ENCODE measurements at places on chromosomes 12 and 14.

DNA sequence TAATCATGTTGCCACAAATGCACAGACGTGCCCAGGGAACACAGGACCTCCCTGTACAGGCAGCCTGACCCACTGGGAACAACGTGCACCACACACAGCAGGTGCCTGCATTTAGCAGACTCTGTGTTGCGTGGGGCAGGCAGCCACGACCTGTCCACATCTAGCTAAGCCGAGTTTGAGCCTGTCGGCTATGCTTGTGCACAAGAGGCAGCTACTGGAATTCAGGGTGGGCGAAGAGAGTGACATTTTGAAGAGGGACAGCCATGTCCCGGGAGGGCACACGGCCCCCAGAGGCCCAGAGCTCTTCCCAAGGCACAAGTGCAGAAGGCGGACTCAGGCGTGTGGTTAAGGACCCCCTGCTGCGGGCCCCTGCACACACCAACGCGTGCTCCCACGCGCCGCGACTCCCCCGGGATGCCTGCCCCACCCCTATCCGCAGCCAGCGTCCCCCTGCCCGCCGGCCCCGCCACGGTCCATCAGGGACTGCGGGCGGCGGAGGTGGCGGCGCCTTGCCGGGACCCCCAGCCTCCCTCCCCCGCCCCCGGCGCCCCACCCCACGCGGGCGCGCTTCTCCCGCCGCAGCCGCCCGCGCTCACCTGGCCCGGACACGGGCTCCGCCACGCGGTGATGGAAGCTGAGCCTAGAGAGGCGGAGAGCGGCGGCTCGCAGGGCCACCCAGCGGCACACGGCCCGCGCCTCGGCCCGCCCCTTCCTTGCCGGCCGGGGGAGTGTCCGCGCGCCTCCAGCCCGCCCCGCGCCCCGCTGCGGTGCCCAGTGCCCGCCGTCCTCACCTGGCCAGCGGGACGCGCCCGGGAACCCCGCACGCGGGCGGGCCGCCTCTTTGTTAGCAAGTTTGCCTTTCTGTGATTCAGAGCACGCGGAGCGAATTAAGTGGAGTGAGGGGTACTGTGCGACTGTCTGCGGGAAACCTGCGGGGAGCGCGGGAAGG is 125.3 kb upstream of the PRMT8 start:
- DNase-seq = no peak

DNA sequence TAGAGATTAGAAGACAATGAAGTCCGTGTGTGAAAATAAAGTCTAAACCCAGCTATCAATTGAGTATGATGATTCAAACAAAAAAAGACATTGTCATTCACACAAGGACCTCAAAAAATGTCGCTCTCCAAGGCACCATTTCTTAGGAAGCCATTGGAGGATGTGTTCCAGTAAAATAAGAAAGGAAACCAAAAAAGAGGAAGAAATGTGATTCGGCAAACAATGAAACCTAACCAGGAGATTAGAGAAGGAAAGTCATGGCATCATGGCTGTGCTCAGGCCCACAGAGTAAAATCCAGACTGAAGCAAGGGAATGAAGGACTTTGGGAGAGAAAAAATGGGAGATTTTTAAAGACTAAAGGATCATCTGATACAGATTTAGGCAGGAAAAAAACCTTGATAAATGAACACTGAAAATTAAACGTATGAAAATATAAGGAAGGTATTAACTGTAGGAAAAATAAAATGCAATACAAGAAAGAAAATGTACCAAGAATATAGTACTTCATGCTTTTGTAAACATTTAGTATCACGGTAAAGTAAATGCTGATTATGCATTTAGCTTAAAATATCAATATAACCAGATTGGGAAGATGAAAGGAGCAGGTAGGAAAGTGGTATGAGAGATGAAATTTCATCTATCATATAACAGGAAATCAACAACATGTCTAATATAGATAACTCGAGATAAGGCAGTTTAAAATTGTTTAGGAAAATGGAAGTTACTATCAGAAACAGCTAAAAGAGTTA is 38.2 kb upstream of the MTHFD1 start:
- no peak for DNase-seq

DNA sequence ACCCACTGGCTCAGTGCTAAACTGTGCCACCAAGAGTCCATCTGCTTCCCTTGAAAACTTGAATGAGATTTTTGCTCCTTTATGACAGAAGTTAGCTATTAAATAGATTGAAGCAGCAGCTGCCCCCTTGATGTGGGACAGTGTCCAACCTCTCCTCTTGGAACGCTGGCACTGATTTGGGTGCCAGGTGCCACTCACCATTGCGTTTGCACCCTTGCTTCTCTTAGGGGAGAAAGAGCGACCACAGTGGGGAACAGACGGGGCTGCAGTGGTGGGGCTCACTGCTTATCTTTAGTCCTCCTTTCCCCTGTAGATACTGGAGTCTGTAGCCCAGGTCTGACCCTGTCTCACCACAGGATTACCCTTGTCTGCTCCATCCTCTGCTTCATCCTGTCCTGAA is 9.4 kb downstream of the EP400 start:
- no peak for DNase-seq

GRCh38 chr14:25007832-25008231 is 42.1 kb downstream of the STXBP6 start:
- no peak for DNase-seq

Measured in stimulated activated CD8-positive, alpha-beta memory T cell treated with anti-CD3 and anti-CD28 coated beads, Interleukin-15, amount 100 ng/mL, for 24 hours (primary cell).